ENCODE measurements at places on chromosomes 3 and 15.

GRCh38 chr3:188482929-188483328 lies 329.0 kb downstream of the LPP start:
- no peak for DNase-seq

GRCh38 chr15:48582452-48583247 lies 62.9 kb downstream of the FBN1 start:
- no peak for DNase-seq

- DNase-seq, result no peak
Measured at GRCh38 chr3:30597131-30597768, 9.2 kb upstream of the TGFBR2 start.

DNA sequence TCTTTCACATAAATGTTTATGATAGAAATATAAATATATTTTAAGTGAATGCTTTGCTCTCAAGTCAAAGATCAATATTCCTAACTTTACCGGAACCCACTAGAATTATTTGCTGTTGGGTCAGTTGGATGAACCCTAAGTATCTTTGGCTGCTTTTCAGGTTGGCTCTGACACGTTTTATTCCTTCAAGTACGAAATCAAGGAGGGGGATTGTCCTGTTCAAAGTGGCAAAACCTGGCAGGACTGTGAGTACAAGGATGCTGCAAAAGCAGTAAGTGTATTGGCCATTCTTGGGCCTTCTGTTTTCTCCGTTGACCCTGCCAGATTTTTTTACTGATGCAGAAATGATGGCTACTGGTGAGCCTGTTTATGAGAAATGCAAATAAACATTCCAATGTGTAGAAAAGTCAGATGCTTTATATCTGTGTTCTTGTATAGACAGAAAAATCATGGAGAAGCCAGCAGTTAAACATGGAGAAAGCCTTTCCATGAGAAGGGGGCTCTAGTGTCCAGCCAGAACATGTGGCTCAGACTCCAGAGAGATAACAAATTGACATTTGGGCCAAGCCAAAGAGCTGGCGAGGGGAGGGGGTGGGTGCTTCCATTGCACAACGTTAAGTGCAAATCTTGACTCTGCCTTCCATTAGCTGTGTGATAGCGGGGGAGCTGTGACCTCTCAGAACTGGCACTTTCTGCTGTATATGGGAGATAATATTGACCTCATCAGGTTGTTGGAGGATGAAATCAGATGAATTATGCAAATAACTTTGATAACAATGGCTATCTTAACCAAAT lies 3.0 kb downstream of the KNG1 start:
- DNase-seq, result no peak

DNA sequence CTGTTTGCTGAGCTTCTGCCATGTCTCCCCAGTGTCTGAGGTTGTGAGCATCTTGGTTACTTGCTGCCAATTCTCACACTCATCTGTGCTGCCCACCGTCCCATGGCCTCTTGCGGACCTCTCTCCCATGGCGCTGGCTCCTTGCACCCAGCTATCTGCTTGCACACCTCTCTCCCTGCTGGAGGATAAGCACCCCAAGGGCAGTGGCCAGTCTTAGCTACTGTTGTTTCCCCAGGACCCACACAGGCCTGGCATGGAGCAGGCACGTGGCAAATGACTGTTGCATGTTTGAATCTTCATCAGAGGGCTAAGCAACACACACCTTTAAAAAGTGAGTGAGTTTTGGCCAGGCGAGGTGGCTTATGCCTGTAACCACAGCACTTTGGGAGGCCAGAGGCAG lies 14.7 kb downstream of the LIPC start:
- no peak for DNase-seq

DNA sequence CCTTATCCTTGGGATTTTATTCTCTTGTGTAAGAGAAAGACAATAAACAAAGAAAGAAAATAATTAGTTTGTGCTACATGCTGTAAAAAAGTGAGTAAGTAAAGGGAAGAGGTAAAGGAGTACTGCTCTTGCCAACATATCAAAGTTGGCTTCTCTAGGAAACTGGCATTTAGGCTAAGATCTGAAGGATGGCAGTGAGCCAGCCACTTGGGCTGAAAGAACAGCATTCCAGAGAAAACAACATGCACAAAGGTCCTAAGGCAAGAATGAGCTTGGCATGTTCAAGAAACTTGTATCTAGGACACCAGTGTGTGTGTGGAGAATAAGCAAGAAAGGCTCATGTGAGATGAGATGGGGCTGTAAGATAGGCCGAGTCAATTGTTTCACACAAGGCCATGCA lies 245.5 kb upstream of the MANF start:
- DNase-seq, result no peak

DNA sequence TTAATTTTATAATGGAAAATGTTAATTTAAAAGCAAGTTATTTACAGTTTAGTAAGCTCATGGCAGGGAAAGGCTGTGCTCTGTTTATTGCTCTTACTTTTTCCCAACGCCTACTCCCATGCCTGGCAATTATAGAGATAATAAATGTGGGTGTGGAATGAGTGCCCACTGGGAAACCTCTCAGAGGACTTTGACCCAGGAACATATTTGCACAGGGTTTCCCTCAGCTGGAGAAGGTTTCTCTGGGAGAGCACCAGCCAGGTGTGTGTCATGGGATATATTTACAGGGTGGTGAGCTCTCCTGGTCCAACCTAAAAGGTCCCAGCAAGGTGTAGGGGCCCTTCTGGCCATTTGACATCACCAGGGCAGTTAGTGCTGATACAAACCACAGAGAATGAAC lies 27.9 kb downstream of the ZNF710 start:
- DNase-seq, result no peak

- no peak for DNase-seq
Measured at GRCh38 chr3:151210676-151211381, 7.8 kb upstream of the GPR171 start.

DNA sequence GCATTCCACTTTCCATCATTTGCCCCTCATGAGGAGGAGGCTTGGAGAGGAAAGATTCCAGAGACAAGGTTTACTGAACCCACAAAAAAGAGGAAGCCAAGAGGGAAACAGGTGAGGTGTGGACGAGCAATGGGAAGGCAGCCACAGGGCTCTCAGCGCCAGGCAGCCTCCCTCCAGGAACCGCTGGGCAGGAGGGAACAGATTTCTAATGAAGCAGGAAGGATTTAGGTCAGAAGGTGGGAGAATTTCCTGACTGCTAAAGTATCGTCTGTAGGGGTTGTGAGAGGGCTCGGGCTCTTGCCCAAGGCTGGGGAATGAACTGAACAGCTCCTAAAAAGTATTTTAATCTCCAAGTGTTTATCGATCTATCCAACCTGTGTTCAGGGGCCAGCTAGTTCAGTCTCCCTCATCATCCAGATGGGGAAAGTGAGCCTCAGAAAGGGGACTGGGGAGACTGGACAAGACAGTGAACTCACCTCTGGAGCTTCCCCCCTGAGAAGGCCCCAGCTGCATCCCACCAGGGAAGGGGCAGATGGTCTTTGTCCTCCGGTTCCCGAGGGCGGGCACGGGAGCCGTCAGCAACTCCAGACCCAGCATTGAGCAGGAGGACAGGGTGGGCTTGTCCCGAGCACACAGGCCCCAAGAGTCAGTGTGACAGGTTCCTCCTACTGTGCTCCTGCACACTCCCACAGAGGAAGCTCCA lies 10.5 kb downstream of the LOXL1 start:
- no peak for DNase-seq

DNA sequence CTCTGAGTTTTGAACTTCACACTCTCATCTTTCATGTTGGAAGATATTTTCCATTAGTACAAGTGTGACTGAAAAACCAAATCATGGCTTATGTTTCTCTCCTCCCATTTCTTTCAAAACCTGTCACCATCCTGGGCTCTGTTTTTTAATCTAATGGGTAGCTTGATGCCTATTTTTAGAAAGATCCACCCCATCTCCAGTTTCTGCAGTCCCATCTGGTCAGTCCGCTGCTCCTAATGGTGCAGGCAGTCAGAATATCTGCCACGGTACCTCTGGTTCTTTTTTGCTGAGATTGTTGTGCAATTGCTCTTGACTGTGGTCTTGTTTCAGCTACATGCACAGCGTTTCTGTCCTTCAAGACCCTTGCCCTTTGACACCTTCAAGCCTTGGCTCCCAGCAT lies 240.9 kb upstream of the CADM2 start:
- no peak for DNase-seq

- no peak for DNase-seq
Measured at GRCh38 chr3:158792709-158793108, 9.1 kb upstream of the MFSD1 start.

GRCh38 chr3:19769694-19770093 lies 164.3 kb downstream of the EFHB start:
- DNase-seq, result no peak

DNA sequence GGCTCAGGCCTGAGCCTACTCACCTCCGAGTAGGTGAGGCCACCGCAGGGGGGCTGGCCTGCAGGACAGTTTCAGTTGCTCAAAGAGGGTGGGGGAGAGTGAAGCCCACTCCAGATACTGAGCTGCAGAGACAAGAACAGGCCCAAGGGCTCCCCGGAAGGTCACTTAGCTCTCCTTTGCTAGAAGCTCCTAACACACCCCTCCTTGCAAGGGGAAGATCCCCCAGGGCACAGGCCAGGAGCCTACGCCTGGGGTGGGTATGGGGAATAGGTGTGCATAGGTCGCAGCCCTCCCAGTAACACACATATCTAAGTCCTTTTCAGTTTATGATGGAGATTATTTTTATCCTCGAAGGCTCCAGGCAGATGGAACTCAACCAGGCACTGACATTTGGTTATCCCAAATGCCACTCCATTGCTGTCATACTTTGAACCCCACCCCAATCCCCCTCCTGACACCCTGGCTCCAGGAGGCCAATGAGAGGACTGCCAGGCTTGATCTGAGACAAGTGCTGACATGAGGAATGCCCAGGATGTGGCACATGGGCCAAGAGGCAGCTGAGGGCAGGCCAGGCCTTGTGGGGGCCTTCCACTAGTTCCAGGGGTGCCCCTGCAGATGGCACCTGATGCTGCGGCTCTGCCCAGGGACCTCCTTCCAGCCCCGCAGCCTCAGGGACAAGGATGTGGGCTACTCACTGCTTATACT lies 1.1 kb upstream of the MUSTN1 start:
- no peak for DNase-seq

- no peak for DNase-seq
Measured at GRCh38 chr3:44516230-44516629, 38.8 kb upstream of the ZNF445 start.

DNA sequence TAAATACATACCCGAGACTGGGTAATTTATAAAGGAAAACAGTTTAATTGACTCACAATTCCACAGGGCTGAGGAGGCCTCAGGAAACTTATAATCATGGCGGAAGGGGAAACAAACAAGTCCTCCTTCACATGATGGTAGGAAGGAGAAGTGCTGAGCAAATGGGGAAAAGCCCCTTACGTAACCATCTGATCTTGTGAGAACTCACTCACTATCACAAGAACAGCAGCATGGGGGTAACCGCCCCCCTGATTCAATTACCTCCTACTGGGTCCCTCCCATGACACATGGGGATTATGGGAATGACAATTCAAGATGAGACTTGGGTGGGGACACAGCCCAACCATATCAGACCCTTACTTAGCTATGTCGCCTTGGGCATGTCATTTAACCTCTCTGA lies 27.7 kb downstream of the SCG3 start:
- no peak for DNase-seq
